ENCODE measurements at places on chromosomes 5 and 9.

DNA sequence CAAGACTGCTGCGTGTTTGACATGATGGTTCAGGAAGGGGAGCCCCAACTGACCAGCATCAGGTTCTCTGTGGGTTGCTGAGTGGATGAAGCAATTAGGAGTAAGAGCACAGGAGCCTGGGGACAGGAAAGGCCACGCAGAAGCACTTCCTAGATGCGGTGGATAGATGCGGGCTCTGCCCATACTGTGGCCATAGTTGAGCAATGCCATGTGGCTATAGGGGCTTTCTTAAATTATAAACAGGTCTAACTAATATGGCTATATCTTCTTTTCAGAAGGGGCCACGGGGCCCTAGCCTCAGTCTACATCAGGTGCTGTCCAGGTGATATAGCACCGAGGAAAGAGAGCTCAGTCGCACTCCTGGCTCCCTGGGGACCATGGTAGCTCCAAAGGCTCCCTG lies 198.6 kb downstream of the GADD45G start:
- H3K36me3 ChIP-seq: no peaks in the 10 kb centered on the region
- no peak for DNase-seq
- no peak overlapping the region for H3K27ac ChIP-seq
- no peaks in the 10 kb centered on the region for H3K4me1 ChIP-seq
- H3K4me3 ChIP-seq: no peak overlapping the region
- H3K27me3 ChIP-seq: no peaks in the 10 kb centered on the region

- no peak for DNase-seq
- no peaks in the 10 kb centered on the region for H3K4me1 ChIP-seq
- H3K27me3 ChIP-seq: no peaks in the 10 kb centered on the region
- H3K36me3 ChIP-seq: no peaks in the 10 kb centered on the region
Measured at GRCh38 chr5:38417658-38418017, 138.8 kb downstream of the LIFR start.

DNA sequence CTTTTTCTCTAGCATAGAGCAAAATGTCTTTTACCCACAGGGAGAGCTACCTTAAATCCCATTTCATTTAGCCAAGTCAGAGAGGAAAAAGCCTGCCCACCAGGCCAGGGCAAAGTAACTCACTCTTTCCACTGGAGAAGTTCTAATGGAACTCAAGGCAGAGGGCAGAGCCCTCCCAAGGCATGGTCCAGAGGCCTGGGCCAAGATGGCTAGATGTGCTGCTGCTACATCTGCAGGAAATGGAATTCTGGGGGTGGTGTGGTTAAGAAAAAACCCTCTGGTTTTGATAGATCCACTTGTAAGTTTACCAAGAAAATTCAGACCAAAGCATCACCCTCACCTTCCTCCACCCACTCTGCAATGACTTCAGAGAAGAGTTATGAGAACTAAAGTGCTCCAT lies 37.3 kb downstream of the CSF2 start:
- no peaks in the 10 kb centered on the region for H3K27me3 ChIP-seq
- DNase-seq: peak; percentile 57
- no peak overlapping the region for H3K4me3 ChIP-seq
- no peaks in the 10 kb centered on the region for H3K4me1 ChIP-seq
- no peaks in the 10 kb centered on the region for H3K36me3 ChIP-seq

DNA sequence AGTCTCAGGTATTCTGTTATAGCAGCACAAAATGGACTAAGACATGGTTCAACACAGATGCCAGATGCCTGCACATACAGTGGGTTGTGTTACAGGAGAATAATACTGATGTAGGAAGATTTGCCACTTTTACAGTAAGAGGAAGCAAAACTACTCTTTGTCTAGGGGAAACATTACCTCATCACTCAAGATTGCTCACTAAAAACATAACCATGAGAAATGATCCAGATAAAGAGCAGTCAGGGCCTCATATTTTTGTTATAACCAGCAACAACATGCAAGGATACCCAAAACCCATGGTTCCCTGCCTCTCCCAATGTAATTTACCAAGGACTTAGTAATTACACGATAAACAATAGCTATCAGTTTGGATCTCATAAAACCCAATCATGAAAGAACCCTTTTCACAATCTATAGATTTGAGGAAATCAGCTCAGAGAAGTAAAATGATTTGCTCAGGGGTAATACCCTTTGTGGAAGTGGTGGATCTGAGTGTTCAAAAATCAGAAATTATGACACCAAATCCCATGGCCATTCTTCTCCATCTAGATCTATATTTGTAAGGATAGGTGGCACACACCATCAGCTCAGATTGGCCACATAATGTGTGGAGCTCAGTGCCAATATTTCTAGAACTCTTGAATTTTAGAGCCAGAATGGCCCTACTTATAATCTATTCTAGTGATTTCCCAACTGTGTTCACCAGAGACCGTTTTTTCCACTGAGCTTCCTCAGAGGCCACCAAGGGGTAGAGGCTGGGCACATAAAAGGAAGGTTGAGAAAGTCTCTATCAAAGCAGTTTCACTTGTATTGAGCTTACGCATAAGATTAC lies 27.8 kb downstream of the DPYSL3 start:
- H3K36me3 ChIP-seq: no peaks in the 10 kb centered on the region
- H3K27me3 ChIP-seq: no peaks in the 10 kb centered on the region
- no peak overlapping the region for H3K27ac ChIP-seq
- no peak overlapping the region for H3K4me3 ChIP-seq

DNA sequence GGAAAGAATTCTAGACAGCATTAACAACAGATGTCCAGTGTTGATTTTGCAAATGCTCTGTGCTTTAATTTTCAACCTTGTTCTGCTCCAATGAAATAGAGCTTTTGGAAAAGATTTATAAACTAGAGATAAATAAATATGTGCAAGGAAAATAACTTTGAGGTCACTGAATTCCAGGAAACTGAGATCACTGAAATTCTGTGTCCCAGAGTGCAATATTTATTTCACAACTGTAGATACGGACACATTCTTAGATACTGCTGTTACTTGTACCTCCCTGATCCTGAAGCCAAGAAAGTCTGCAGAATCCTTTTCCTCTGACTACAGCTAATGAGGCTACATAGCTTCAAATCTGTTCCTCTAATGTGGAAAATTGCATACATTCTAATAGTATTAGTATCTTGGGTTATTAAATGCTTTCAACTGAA lies 222.9 kb downstream of the DOCK8 start:
- peaks cover 52% of the 10 kb centered on the region for H3K36me3 ChIP-seq
- H3K4me1 ChIP-seq: no peaks in the 10 kb centered on the region
- DNase-seq: no peak
- H3K27me3 ChIP-seq: no peaks in the 10 kb centered on the region
- no peak overlapping the region for H3K27ac ChIP-seq

DNA sequence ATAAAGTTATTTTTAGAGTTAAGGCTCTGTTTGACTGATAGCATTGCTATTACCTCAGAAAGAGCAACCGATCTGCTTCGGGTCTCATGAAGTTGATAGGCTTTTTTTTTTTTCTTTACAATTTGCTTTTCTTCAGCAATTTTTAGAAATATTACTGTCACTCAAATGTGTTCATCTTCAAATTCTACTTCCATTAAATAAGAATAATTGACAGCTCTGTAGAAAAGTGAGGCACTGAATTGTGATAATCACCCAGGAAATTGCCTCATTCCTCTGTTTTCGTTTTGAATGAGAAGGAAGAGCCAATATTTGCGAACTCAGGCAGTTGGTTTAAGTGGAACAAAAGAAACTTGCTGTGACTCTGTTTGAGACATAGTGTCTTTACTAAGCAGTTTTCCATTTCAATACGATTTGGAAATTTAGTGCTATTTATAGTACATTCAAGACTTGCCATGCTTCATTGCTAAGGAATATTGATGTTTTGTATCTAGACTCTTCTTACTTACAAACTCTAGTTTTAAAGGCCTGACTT lies 700.5 kb upstream of the CDH10 start:
- no peaks in the 10 kb centered on the region for H3K4me1 ChIP-seq
- no peaks in the 10 kb centered on the region for H3K27me3 ChIP-seq
- no peak for DNase-seq

DNA sequence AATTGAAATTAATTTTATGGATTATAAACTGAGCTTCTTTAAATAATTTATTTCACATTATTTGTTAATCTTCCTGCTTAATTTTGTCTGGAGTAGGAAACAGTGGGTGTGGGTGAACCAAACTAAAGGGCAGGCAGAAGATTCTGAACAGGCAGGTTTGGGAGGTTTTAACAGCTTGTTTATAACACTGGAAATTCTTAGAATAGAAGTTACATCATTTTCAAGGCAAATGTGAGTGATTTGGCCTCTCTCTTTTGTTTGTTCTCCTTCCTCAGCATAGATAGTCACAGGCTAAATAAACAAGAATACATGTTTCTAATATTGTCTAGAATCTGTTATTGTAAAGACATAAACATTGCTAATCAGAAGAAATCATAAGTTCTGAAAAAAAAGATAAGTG lies 970.9 kb upstream of the NUDT12 start:
- H3K4me3 ChIP-seq: no peak overlapping the region
- no peaks in the 10 kb centered on the region for H3K27me3 ChIP-seq
- no peak overlapping the region for H3K27ac ChIP-seq
- no peak for DNase-seq
- no peaks in the 10 kb centered on the region for H3K4me1 ChIP-seq

DNA sequence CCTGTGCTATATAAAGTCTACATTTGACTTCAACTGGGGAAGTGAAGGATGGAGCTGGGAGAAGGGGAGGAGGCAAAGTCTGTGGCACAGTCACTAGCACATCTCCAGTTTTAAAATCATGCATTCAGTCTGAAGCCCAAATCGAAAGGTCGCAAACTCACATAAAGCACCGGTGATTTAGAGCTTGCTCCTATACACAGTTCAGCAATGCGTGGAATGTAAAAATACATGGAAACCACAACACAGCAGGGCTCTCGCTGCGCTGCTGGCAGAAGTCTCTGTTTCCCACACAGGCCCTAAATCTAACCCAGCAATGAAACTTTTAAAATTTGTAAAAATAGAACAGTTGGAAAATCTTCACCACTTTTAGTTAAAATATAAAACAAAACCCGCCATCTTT lies 68.2 kb downstream of the EBF1 start:
- H3K27ac ChIP-seq: no peak overlapping the region
- no peaks in the 10 kb centered on the region for H3K36me3 ChIP-seq
- no peak for DNase-seq

DNA sequence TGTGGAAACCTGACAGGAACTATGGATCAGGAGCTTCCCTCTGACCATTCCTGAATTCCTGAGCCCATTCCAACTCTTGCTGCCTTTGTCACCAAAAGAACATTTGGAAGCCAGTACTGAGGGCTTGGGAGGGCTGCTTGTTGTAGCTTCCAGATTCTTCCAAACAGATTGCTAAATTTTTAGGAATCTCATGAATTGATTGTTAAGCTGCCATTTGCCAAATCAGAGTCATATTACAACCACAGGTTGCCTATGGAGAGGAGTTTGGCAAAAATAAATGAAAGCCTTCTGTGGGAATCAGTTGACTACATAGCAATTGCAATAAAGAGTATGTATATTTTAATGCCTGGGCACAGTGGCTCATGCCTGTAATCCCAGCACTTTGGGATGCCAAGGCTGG lies 39.2 kb upstream of the SLC28A3 start:
- no peaks in the 10 kb centered on the region for H3K4me1 ChIP-seq
- H3K4me3 ChIP-seq: no peak overlapping the region
- no peak for DNase-seq

- H3K4me1 ChIP-seq: no peaks in the 10 kb centered on the region
- H3K36me3 ChIP-seq: no peaks in the 10 kb centered on the region
- H3K27ac ChIP-seq: no peak overlapping the region
- no peak overlapping the region for H3K4me3 ChIP-seq
- H3K27me3 ChIP-seq: no peaks in the 10 kb centered on the region
- DNase-seq: no peak
Measured at GRCh38 chr9:115884846-115885245, 268.7 kb upstream of the PAPPA start.

GRCh38 chr9:4229252-4229651 lies 70.6 kb downstream of the GLIS3 start:
- no peaks in the 10 kb centered on the region for H3K36me3 ChIP-seq
- DNase-seq: no peak
- H3K27ac ChIP-seq: no peak overlapping the region
- no peaks in the 10 kb centered on the region for H3K27me3 ChIP-seq

GRCh38 chr9:96777426-96777864 lies 442 bp downstream of the ZNF510 start:
- no peaks in the 10 kb centered on the region for H3K27me3 ChIP-seq
- no peak for DNase-seq
- H3K4me1 ChIP-seq: peaks cover 6% of the 10 kb centered on the region

Measured in naive thymus-derived CD4-positive, alpha-beta T cell (primary cell).